ENCODE measurements at places on chromosomes 6 and 20.

GRCh38 chr6:57137350-57137749 is 34.8 kb upstream of the BAG2 start:
- DNase-seq: no peak

DNA sequence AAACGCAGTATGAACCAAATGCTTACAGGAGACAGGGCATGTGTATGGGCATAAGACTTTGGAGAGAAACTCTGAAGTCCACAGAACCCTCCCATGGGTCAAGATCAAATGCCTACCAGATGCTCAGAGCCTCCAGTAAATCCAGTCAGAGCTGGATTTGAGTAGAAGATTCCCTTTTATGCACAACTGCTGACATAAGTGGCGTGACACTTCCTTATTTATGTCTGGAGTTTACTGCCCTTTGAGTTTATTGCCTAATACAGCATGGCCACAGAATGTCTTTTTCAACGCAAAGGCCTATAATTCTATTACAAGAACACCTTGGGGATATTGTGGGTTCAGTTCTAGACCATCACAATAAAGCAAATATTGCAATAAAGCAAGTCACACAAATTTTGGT is 220.0 kb upstream of the FOXQ1 start:
- DNase-seq: no peak

DNA sequence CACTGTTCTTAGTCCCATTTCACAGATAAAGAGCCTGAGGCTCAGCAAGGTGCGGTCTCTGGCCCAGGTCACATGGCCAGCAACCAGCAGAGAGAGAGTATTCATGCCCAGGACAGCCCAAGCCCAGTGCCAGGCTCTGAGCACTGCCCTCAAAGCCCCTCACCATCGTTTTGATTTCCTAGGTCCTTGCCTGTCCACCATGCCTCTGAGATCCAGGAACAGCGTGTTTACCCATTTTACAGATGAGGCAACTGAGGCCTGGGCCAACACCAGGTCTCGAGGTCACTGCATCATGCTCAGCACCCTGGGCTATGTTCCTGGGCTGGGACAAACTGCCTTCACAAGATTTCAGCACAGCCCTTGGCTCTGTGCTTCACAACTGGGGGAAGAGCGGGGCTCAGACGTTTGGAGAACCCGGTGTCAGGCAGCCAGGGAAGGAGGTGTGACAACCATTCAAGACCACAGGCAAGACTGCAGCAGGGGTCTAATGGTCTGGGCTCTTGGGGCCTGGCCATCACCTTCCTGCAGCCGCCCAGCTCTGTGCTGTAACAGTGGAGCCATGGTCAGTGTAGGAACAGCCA is 1.3 kb upstream of the BPIFA2 start:
- DNase-seq: no peak

GRCh38 chr6:125285936-125286335 is 15.8 kb downstream of the HDDC2 start:
- DNase-seq: no peak

DNA sequence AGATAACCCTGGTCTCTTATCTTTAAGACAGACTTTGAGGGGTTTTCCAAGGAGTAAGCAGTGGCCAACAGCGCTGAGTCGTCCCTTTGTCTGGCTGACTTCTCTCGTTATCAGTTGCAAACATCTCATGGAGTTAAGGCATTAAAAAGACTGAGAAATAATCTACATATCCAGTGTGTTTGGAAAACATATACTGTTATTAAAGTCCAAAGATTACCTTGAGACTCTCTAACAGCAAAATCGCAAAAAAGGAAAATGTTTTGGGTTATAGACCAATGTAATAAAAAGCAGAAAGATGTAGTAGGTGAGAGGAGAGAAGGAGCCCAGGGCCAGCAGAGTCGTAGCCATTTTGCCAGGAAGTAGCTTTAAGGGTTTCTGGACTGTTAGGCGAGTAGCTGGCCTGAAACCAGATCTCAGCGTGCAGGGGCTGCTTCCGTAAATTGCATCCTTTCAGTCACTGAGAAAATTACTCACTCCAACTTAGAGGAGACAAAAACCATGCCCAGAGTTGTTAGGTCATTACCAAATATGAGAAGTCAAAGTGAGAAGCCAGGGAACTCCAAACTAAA is 24.6 kb downstream of the MYLK4 start:
- DNase-seq: no peak

DNA sequence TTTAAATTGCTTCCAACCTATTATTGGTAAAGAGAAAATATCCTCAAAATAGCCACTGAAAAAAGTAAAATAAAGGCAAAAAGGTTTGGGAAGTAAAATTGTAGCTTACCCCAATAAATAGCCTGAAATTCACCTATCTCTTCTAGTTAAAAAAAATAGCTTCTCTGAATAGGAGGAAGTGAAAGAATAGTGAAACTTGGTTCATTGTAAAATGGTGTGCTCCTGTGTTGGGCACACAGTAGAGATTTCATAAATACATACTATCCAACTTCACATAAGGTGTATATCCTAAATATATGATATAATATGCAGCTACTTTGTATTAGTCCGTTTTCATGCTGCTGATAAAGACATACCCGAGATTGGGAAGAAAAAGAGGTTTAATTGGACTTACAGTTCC is 45.3 kb downstream of the CDK19 start:
- DNase-seq: no peak

DNA sequence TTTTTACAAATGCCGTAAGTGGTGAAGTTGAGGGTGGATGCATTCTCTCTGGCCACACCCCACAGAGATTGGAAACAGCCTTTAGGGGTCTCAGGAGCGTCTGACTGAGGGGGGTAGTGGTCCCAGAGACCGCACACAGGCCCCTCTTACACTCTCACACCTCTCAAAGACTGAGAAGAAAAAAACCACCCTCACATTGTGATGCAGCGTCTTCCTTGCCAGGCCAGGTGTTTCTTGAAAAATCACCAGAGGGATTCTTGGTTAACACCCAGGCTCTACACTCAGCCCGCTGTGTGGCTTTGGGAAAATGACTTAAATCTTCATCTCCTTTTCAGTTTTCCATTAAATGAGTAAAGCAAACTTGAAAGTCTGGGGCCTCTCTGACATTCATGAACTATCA is 115.8 kb upstream of the SPTLC3 start:
- no peak for DNase-seq
